ENCODE measurements at places on chromosomes 12 and 14.

DNA sequence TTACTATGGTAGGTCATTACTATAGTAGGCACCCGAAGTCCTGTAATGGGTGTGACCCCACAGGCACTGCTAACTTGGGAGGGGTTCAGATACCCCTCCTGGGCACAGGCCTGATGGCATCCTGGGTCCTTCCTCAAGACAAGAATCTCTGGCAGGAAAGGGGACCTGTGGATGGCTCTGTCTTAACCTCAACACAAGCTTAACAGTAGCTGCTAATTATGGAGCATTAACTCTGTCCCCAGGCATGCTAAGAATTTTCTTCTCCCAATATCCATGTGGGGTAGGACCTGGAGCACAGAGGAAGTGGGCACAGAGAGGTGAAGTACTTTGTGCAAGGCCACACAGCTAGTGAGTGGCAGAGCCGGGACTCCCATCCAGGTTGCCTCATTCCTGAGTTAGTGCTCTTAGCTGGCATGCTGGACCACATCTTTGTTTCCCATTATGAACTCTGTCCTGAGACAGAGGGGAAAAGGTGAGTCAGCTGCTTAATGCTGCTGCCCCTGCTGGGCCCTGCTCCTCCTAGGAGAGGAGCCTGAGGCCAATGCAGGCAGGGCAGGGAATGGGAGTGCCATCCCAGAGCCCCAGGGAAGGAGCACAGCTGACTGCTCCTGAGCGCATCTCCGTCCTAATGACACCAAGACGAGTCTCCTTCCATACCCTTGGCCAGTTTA is 32.1 kb downstream of the GALNT16 start:
- no peak for DNase-seq

- no peak for DNase-seq
Measured at GRCh38 chr12:54251667-54252284, 28.1 kb downstream of the CBX5 start.

DNA sequence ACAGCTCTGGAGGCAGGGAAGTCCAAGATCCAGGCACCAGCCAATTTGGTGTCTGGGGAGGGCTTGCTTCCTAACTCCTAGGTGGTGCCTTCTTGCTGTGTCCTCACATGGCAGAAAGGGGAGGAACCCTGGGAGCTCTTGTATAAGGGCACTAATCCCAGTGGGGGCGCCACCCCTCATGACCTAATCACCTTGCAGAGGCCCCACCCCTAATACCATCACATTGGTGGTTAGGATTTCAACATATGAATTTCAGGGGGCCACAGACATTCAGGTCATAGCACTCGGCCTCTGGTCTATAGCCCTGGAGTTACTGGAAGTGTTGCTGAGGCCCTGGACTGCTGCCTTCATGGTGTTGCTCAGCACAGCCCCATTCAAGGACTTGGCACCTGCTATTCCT is 14.6 kb downstream of the PSMD9 start:
- DNase-seq: no peak

DNA sequence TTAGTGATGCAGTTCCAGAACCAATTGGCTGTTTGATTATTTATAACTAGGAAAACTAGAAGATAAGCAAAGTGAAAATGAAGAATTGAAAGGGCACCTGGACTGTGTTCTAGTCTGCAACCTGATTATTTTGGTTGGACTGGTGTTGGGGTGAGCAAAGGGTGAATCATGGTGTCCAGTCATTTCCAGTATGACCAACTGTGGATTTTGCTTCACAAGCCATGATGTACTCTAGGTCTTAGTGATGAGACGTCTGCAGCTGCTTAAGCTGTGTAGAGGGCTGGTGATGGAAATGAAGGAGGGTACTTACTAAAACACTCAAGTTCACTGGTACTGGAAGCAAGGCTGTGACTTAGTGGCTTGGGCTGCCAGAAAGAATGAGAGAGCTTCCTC is 193.2 kb upstream of the FRMD6 start:
- DNase-seq: no peak

GRCh38 chr14:34035177-34035933 is 84.5 kb upstream of the EGLN3 start:
- DNase-seq: no peak

DNA sequence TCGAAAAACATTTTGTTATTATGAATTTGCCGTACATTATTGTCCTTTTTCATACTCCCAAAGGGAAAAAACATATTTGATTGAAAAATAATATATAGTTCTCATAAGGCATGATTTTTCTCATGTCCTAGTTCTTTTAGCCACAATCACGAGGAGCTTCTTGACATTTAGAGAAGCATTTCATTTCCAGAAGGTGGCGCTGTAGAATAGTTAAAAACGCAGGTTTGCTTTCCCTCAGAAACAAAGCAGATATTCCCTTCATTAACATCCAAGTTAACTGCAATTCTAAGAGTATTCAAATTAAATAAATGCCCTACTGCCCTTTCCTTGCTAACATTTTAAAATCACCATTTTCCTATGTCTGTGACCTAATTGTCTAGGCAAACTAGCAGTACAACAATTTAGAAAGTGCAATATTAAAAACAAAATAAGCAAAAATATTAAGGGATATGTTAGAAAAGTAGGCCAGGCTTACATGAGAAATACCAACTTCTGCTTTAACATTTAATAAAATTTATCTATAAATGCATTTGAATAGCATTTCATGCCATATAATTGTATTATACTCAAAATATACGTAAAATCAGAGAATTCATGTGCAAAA is 10.9 kb upstream of the PIK3C2G start:
- DNase-seq: peak; percentile 23
